ENCODE measurements at places on chromosomes 12 and 14.
A peak's percentile ranks its signal among the peaks of the same experiment; 100 is the strongest.

- DNase-seq, result peak; percentile 68
Observed at GRCh38 chr12:76455582-76456345, 103.8 kb downstream of the OSBPL8 start.

GRCh38 chr14:37673439-37673838, 78.0 kb downstream of the TTC6 start:
- no peak for DNase-seq

GRCh38 chr12:28457785-28458184, 267.5 kb downstream of the CCDC91 start:
- no peak for DNase-seq

DNA sequence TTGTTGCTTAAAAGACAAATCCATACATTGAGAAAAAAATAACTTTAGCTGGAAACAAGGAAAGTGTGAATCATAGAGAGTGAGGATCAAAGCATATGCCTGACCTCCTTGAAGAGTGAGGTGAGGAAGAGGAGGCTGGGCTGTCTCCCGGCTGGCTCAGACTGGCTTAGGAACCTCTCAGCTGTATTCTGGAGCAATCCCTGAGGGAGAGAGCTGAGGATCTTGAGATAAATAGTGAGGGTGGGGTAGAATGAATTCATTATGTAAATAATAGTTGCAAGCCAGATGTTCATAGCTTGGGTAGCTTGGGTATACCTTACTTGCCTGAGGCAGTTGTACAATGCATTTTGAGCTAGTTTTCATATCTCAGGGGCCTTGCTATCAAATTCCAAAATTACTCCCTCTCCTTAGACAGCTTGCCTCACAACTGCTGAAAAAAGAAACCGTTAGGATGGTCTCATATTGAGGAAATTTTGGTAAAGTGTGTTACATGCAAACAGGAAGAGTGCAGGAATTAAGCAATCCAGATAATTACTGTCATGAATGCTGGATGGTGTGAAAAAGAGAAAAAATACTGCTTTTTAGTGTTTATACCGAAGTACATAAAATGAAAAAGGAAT, 30.5 kb upstream of the SLC15A5 start:
- no peak for DNase-seq

DNA sequence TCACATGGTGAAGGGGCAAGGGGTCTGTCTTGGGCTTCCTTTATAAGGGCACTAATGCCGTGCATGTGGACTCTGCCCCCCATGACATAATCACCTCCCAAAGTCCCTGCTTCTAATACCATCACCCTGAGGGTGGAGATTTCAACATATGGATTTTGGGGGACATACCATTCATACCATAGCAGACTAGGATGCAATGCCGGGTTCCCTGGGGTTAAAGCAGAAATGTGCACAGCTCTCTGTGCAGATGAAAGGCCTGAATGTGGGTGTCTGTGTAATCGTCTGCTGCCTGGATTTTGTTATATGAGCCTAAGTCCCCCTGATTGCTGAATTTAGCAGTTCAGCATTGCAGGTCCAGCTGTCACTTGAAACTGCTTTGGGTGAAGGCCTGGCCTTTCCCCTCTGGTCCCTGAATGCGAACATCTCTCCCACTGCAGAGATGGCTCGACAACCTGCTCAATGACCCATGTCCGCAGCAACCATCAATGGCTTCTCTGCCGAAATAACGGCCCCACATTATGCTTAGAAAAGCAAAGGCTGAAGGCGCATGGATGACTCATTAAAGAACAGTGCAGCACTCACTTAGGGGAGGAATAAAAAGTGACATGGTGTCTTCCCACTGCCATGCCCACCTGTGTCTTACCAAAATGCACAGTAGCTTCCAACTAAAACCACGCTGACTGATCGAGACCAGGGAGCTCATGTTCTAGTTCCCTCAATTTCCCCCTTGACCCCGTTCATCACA, 286.3 kb downstream of the DPF3 start:
- DNase-seq, result no peak

DNA sequence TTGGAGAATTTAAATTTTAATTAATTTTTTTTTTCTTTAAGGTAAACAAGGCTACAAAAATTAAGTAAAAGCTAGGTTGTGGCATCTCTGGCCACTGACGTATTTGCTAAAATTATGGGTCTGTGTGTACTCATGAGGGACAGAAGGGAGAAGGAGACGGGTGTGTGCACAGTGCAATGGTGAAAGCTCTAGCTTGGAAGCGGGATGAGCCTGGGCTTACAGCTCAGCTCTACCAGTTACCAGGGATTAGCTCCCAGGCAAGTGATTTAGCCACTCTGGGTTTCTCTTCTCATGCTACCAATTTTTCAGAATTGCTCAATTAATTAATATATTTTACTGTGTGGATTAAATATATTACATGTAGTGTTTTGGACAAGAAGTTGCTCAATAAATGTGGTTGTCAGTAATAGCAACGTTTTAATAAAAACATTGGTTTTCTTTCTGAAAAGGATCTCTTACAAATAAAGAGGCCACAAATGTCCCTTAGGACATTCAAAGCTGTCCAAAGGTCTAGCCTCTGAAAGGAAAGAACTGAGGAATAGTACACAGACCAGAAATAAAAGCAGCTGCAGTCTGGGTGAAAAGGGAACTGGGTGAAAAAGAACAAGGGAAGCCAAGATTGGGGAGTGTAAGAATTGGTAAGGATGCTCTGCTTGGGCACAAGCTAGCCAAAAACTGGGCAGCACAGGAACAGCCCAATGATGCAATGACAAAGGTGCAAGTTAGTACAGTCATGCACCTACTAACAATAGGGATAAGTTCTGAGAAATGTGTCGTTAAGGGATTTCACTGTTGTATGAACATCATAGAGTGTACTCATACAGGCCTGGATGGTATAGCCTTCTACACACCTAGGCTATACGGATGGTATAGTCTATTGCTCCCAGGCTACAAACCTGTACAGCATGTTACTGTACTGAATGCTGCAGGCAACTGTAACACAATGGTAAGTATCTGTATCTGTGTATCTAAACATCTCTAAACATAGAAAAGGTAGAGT, 61.7 kb downstream of the FERMT2 start:
- DNase-seq, result no peak

DNA sequence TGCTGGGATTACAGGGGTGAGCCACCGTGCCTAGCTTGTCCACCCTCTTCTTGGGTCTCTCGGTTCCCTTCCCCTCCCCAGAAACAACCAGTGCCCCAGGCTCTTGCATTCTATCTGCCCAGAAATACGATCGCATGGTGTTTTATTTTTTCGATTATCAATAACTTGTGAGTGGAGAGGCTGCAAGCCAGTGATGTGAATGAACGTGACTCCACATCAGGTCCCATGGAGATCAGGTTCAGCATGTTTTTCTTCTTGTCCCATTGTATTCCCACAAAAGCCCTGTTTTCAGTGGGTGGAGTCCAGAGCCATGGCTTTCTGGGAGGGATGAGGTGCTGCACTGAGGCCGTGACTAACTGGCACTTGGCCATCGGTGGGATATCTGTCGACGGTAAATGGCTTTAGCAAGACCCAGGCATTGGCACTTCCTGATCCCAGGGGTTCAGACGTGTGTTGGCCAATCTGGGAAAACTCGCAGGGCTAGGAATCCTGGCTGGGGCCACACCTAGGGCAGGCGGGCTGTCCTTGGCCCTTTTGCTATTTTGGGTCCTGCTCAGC, 12.7 kb upstream of the HNF1A start:
- no peak for DNase-seq

- no peak for DNase-seq
Observed at GRCh38 chr12:106343214-106343528, 14.4 kb upstream of the POLR3B start.
